ENCODE measurements at places on chromosomes 6 and 20.

DNA sequence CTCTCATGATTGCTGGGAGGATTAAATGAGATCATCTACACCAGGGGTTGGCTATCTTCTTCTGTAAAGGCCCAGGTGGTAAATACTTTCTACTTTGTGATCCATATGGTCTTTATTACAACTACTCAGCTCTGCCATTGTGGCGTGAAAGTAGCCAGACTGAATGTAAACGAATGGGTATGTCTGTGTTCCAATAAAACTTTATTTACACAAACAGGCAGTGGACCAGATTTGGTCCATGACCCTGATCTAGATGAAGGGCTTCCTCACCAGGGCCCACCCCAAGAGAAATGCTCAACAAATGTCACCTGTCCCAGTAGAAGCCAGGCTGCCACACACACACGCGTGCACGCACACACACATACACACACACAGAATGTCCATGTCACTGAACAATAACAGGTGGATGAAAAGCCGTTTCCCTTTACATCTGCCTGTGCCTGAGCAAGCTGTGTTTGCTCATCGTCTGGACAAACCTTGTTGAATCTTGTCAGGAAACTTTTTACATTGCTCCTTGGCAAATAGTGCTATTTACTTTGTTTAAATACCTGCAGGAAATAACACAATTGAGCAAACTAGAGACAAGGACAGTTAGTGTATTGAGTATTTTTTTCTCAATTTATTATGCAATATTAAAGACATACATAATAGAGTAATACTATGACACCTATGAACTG, 114.3 kb downstream of the EYA2 start:
- DNase-seq, result no peak

DNA sequence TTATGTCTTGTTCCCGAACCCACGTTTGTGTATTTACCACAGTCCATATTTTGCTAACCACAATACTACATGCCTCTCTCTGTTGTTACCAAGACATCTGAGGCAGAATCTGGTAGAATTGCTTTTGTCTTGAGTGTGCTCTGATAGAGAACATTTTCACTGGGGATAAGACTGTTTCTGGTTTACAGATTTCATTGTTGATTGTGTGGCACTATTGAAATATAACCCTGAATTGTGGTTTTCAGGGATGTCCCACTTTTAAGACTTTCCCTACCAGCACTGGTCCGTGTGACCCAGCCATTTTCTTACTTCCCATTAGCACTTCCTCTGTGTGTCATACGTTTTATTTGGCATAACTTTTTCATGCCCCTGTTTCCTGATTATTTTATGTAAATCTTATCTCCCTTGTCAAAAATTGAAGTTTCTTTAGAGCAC, 12.2 kb downstream of the NCOA7 start:
- DNase-seq, result no peak

- no peak for DNase-seq
These were observed at the start of gene TRIM31 for GRCh38 chr6:30113003-30113759. TSS of gene TRIM31 (minus strand) at chr6:30113090. CDS start at chr6:30112805, 285 bp downstream.

DNA sequence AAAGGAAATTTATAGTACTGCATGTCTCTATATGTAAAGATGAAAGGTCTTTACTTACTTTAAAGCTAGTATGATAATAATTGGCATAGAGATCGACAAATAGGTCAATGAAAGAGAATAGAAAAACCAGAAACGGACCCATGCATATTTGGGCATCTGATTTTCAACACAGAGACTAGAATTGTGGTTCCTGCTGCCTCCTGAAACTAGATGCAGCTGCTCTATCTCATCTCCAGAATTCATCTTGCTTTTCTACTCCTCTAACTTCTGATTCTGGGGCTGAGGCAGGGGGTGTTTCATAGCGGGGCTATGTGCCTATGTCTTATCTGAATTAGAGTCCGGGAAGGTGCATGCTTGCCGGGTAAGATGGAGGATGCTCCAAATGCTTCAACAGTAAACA, 105.9 kb downstream of the ADTRP start:
- DNase-seq, result no peak

DNA sequence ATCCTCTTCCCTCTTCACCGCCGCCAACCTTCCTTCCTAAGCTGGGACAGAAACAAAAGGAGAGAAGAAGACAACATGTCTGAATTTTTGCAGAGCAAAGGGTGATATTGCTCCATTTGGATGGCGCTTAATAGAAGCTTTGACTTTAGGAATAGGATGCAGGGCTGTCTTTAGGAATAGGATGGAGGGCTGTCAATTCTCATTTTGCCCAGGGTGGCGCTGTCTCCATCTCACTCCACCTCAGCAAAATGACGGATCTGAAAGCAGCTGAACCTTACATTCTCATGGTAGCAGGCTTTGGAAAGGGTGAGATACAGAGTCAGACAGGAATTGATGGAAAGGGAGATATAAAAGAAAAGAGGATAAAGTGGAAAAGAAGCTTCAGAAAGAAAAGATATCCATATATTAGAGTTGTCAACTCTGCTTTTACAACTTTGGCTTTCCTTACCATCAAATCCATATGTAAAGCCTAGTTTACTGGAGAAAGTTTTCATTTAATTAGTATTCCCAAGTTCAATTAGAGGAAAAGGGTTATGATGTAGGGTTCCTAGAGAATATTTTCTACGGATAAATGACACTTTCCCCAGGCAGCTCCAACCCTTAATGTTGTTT, 2.4 kb downstream of the MTCL3 start:
- DNase-seq, result no peak

DNA sequence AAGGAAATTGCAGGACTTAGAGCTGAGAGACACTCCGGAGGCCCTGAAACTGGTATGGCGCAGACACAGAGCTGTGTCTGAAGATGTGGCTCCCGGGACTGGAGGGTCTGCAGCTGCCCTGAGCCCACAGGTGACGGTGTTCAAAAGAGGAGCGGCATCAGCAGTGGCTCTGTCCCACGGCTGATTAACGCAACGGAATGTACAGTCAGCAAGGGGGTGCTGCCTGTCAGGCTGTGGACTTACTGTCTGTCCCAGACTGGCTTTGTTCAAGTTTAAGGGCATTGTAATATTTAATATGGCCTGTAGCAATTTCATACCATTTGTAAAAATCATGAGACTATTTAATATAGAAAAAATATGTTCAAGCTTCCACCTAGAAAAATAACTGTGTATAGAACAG, 228.0 kb upstream of the TAB2 start:
- no peak for DNase-seq

Data from stimulated activated CD8-positive, alpha-beta memory T cell treated with anti-CD3 and anti-CD28 coated beads, Interleukin-15, amount 100 ng/mL, for 24 hours (primary cell).